Activated CD4-positive, alpha-beta T cell treated with anti-CD3 and anti-CD28 coated beads, Interleukin-2, amount 50 U/mL, for 48 hours (primary cell): ENCODE measurements at places on chromosomes 16 and 17.

GRCh38 chr16:275786-276232, at the start of gene RGS11:
TSS of gene RGS11 (minus strand) at chr16:275944. CDS start at chr16:275911, 33 bp downstream.
- DNase-seq = no peak

GRCh38 chr16:23185656-23186055, 3.1 kb downstream of the SCNN1G start:
- no peak for DNase-seq

GRCh38 chr17:80485846-80486245, 9.4 kb upstream of the NPTX1 start:
- DNase-seq = no peak

DNA sequence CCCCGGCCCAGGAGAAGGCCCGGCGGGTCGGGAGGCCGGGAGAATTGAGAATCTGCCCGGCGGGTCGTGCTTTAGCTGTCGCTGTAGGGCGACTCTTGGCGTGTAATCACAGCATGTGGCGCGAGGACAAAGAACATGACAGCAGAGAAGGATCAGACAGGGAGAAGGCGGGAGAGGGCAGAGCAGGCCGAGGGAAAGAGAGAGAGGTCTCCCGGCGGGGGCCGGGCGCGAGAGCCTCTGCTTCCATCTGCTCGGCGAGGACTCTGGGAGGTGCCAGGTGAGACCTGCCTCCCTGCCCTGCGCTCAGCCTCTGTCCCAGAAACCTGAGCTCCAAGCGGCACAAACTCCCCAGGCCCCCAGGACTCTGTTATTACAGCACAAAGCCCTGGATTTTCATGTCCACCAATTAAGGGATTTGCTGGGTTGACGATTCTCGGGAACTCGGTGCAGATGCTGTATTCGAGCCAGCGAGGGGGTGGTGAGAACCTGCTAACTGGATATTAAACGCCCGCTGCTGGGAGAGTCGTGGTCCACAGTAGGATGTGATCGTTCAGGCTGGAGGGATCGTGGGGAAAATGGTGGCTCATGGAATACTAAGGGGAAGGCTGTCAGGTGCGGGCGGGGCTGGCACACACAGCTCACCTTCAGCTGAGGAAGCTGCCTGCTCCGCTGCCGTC, 172.0 kb upstream of the CIBAR2 start:
- DNase-seq = no peak

DNA sequence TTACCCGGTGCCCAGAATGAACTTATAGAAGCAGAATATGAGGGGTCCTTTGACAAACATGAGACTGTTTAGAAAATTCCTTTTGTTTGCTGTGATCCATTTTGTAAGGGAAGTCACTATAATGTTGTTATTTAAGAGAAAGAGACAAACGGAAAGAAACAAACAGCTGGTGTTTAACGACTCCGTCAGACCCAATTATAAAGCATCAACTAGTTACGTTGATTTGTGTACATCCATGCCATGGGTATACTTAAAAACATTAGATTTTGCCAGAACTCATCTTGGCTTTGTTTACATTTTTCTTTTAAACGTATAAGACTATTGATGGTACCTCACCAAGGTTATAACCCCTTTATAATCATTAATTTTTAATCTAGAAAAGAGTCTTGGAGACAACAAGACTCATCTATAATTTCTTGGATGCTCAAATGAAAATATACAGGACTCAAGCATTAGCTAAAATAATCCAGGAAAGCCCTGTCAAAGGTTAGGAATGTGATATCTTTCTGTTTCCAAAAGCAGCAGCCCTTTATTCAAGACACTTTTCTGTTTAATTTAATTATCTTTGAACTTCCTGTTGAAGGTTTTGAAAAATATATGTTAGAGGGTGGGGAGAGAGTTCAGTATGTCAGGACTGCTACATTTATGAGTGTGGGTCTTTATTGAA, 331.7 kb downstream of the WWOX start:
- no peak for DNase-seq

GRCh38 chr17:18860161-18860972, 2.4 kb downstream of the PRPSAP2 start:
- no peak for DNase-seq

DNA sequence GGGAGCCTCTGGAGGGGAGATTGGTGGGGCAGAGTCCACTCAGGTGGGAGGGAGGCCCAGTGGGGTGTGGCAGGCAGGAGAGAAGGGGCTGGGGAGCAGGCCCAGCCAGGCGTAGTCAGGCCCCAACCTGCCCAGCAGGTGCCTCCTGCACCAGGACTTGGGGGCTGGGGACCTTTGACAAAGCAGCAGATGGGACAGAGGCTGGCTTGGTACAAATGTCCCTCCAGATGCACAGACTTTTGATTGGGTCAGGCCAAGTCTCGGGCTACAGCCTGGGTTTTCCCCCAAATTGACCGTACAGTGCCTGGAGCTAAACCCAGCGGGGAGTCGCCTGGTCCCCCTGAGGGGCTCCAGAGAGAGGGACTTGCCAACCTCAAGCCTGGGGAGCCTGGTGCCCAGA, 411 bp downstream of the GGT6 start:
- no peak for DNase-seq

DNA sequence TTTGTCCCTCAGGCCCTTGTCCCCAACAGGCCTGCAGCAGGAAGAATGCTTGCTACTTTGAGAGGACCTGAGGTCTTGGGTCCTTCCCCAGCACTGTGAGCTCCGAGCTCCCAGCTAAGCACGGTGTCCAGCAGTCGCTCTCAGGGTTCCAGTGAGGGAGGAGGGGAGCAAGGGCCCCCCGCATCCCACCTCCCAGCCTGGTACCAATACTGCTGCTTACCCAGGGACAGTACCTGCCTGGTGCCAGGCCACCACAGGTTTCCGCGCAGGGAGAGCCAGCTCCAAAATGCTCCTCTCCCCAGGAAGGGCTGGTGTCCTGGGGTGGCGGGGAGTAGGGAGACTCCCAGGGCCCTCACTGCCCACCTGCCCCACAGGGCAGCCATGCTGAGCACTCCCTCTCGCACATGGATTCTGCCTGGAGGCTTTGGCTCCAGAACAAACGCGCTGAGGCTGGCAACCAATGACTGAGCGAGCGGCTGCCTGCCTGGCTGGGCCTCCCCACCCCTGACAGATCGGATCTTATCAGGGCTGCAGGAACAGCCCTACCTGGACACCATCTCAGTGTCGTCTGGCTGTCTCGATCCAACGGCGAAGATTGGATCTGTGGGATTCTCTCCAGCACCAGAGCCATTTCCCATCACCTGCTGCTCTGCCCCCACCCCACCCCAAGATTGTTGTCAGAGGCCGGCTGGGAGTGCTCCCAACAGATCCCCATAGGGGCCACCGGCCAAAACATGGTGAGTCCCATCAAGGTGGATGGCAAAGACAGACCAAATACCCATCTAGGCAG, 2.4 kb downstream of the DOK4 start:
- DNase-seq = no peak

GRCh38 chr16:17084130-17084529, 386.6 kb downstream of the XYLT1 start:
- no peak for DNase-seq

DNA sequence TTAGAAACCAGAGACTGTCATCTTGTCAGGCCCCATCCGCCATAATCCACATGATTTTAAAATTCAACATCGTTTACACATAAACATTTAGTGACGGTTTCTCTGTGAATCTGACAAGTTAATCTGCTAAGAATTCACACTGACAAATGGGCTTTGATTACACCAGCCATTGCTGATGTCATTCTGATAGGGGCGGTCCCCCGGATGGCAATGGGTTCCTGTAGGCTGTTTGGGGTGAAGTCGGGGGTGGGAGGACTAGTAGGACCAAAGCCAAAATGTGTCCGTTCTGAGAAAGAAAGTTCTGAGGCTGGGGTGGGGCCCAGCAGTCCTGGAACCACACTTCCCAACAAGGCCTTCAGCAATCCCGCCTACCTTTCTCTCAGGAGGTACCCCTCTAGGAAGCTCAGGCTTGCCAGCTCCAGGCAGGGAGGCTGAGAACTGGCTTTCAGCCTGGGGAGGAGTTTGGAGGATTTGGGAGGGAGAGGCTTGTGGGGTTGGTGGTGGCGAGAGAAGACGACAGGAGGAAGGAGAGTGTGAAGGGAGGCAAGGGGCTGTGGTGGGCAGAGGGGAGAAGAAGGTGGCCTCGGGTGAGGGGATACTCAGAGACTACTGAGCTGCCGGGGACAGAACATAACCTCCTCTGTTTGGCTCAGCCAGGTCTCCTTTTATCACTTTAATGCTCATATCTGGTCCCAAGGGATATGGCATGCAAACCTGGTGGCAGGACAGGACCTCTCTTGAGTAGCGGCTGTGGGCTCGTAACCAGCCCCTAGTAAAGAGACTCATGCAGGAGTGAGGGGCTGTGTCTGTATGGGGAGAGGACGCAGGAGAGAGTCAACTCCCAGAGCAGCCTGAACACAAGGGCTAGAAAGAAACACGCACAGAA, 8.6 kb downstream of the HIC1 start:
- DNase-seq = no peak
